ENCODE measurements at places on chromosomes 7 and 10.

DNA sequence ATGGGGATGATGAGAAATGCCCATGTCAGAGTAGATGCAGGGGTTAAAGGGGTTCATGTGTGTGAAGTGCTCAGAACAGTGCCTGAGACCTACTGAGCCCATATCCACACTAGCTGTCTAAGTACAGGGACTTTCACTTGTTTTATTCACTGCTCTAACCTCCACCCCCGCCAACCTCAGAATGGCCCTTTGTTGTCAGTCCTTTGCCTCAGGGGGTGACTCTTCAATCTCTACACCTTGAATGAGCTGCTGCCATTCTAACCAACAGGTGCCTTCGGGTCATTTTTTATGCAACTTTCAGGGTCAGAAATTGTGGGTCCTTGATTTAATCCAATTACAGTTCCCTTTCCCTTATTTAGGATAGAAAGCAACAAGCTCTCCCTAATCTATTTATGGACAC, 26.2 kb downstream of the VSTM4 start:
- DNase-seq: no peak

GRCh38 chr7:99037327-99037940, 106.5 kb downstream of the SMURF1 start:
- DNase-seq: no peak

- no peak for DNase-seq
Observed at GRCh38 chr10:116948530-116948870, 56.5 kb downstream of the SHTN1 start.

- DNase-seq: no peak
Observed at GRCh38 chr10:87623191-87623590, 36.5 kb upstream of the PAPSS2 start.

DNA sequence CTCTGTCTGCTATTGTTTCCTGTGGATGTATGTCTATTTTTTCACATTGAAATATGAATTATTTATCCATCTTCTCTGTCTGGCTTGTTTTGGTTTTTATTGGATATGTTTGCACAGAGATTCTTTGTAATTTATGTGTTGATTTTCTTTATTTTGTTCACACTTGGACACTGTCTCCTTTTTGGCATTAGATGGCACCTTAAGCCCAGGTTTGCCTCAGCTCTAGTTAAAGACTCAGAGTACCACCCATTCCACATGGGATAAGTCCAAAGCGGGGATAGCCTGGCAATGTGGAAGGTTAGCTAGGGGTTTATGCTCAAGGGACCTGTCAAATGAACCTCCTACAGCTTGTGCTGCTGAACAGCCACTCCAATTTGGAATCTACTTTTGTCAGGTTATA, 14.1 kb downstream of the FEZF1 start:
- DNase-seq: no peak

DNA sequence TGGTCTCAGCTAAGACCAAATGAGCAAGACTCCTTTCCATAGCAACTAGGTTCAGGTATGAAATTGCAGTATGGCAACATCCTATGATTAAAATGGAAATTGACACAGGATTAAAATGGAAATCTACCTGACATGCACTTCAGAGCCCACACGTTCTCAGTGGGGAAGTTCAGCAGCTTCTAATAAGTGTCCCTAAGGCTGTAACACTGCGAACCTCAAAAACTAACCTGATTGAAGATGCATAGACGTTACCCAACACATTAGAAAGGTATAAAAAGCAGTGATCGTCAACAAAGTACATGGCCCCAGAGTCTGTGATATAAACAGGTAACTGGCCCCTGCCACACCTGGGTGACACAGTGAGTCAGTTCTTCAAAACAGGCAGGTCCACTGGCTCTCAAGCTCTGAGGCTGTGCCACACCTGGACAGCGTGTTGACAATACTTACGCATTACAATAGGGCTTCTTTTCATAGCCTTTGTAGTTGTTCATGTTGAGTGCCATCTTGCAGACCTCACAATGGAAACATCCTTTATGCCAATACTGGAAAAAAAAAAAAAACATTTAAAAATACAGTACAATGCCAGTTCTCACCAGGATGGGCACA, 274.9 kb upstream of the NEBL start:
- DNase-seq: no peak

- DNase-seq: no peak
Observed at GRCh38 chr10:77712207-77712606, 74.6 kb upstream of the KCNMA1 start.

GRCh38 chr7:134710854-134711624, 64.4 kb downstream of the BPGM start:
- no peak for DNase-seq

GRCh38 chr10:77139252-77140160, 498.1 kb downstream of the KCNMA1 start:
- DNase-seq: no peak

- DNase-seq: no peak
Observed at GRCh38 chr10:77609781-77610272, 27.8 kb downstream of the KCNMA1 start.

GRCh38 chr7:68706291-68706690, 892.0 kb upstream of the AUTS2 start:
- no peak for DNase-seq

- no peak for DNase-seq
Observed at GRCh38 chr7:49425277-49425818, 348.1 kb upstream of the VWC2 start.

DNA sequence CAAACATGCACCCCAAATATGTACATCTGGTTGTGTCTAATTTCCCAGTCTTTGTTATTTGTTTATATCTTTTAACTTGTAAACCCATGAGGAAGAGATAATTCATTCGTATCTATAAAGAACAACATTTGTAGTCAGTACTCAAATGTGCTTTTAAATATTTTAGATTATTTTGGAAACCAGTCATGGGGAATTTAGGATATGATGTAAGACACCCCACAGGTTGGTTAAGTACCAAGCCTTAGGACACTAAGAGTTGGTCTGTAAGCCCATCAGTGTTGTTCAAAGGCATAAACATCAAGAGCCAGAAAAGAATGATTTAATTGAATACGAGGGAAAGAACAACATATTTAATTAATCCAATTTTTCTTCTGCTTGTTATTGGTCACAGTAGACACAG, 421.1 kb upstream of the SEMA3C start:
- no peak for DNase-seq

- no peak for DNase-seq
Observed at GRCh38 chr7:29494350-29494749, 69.3 kb upstream of the PRR15 start.

GRCh38 chr7:36736899-36737211, 12.6 kb upstream of the AOAH start:
- DNase-seq: no peak

- DNase-seq: no peak
Observed at GRCh38 chr7:132218876-132219275, 357.4 kb downstream of the PLXNA4 start.
